ENCODE measurements at places on chromosomes 1 and 21.
A peak's percentile ranks its signal among the peaks of the same experiment; 100 is the strongest.

GRCh38 chr1:46003315-46003714 lies 129.1 kb downstream of the PIK3R3 start:
- no peak for DNase-seq

DNA sequence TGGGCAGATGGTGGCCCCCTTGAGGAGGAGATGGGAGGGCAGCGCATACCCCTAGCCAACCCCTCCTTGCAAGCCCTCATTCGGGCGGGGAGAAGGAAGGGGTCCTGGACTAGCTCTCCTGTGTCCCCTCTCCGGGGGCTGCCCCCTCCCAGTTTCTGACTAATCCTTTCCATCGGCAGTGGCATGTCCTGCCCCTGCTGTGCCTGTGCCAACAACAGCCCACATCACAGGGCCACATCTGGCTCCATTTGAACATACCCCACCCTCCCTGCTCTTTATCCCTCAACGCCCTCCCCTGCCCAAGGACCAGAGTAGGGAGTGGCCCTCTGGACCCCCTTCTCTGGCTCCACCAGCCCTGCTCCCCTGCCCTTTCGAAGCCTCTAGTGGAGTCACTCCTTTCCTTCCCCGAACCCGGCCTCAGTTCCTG lies 11.0 kb upstream of the LMNA start:
- peak; percentile 68 for DNase-seq

GRCh38 chr1:53693339-53693738 lies 45.6 kb downstream of the GLIS1 start:
- no peak for DNase-seq

DNA sequence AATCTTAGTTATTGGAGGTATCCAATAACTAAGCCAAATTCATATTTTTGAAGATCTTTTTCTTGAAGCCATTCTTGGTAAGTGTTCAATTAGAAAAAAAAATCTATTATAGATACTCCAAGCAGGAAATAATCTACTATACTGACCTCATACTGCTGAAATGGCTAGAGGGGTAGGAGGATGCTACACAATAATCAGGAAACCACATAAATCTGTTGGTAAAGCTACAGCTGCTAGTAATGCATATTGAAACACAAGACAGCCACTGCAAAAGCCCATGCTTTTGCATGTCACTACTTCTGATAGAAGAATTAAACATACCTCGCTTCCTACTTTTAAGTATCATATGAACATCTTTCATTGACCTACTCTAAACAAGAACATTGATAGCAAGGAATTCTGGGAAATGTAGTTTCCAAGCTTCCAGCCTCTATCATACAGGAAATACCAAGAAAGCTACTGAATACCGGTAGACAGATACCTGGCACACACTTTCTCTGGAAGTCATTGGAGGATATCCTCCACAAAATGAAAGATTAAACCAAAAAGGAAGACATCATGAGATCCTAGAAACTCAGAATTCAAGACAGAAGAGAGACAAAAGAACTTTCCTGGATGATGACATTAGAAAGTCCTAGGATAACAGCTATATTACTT lies 103.0 kb upstream of the VAV3 start:
- DNase-seq, result no peak

DNA sequence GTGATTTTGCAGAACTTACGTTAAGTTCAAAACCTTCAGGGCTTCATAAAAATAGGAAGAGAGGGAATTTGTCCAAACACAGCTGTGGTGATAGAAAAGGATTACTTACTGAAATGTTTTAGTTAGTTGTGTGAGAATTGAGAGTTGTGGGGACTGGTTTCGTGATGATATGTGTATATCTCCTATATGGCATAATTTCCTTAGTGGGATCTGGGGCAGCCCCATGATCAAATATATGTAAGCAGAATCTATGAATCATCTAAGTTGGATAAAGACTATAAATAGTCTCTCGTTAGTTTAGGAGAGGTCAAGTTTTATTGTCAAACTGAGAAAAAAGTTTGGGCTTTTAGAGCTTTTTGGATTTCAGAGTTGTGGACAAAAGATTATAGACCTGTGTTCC lies 14.9 kb downstream of the MTR start:
- no peak for DNase-seq
